ENCODE measurements at places on chromosomes 16 and 17.

DNA sequence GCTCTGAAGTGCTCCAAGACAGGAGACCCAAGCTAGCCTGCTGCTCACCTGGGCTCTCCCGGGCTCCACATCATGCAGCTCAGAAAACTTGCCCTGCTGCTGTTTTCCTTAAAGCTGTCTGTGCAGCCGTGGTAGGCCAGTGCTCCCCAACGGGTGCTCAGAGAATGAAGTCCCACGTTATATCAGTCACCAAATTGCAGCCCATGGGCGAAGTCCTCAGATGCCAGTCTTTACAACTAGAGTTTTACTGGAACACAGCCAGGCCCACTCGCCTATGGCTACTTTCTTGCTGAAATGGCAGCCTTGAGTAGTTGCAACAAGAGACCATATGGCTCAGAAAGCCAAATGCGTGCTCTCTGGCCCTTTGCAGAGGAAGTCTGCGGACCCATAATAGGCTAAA is 6.3 kb downstream of the CREBBP start:
- DNase-seq, result no peak

- no peak for DNase-seq
Observed at GRCh38 chr16:88297178-88297720, 85.5 kb upstream of the ZNF469 start.

GRCh38 chr16:49598383-49599170 is 225.0 kb downstream of the C16orf78 start:
- DNase-seq, result no peak

GRCh38 chr17:75238020-75238580 is 23.3 kb downstream of the GGA3 start:
- no peak for DNase-seq

DNA sequence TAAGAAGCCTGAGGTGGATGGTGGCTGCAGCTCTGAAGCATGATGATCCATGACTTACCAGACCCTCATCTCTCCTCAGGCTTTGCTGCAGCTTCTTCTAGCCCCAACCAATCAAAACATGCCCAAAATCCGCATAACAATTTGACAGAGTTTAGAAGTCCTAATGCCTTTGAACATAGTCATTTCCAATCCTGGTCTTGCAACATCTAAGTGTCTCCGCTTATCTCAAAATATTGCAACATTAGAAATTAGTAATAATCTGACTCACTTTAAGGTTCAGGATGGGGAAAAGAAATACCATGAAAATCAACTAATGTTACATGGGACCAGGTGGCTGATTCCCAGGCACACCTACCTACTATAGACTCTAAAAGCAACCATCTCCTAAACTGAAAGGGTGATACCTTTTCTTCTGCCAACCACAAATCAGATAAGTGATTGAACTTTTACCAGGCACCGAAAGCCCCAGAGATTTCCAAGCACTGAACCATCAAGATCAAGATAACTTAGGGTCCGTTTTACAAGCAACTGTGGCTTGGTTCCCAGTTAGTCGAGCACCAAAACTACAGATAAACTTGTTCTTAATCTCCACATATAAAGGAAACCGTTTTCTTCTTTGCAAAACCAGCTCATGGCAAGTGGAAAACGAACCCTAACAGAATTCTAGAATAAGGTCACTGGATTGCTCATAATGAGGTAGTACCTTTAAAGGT is 14.0 kb downstream of the ERN1 start:
- no peak for DNase-seq

Measured in effector CD4-positive, alpha-beta T cell (primary cell).